Stimulated activated CD4-positive, alpha-beta T cell treated with anti-CD3 and anti-CD28 coated beads, Interleukin-4, amount 100 ng/mL, for 48 hours (primary cell): ENCODE measurements at places on chromosomes 12 and 14.

DNA sequence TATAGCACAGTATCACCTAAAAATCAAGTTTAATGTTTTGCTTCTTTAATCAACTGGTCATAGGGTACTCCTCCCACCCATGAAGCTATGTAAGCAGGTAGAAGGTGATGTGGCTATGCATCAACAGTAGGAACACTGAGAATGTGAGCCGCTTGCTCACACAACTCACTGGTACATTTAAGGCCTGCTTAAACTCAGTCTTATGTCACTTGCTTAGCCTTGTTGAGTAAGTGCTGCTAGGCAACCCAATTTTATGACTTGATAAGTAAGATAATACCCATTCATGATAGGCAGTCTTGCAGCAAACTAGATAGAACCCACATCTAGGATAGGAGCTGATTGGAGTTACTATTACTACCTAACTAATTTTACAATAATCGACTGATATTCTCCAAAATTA, 70.0 kb upstream of the BMP4 start:
- no peak for DNase-seq

DNA sequence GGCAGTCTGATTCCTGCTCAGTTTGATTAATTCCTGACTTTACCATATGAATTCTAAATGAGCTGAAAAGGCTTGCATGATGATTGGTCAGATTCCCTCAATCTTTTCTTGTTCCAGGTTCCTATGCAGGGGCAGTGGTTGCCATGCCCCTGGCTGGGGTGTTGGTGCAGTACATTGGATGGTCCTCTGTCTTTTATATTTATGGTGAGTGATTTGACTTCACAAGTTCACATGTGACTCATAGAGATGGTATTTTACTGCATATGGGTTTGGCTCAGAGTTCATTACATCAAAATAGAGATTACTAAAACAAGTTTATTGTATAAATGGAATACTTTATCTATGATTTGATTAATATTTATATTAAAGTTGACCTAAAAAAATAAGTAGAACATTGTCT, 44.8 kb downstream of the SLC17A8 start:
- DNase-seq: no peak

- DNase-seq: no peak
Measured at GRCh38 chr12:537772-538171, 78.0 kb downstream of the B4GALNT3 start.

- DNase-seq: no peak
Measured at GRCh38 chr12:78886719-78887407, 22.3 kb downstream of the SYT1 start.

- no peak for DNase-seq
Measured at GRCh38 chr12:57623811-57624390, 9.1 kb downstream of the B4GALNT1 start.

- no peak for DNase-seq
Measured at GRCh38 chr14:23112359-23113178, 6.5 kb downstream of the CEBPE start.

GRCh38 chr14:92581966-92582566, 68.5 kb downstream of the RIN3 start:
- DNase-seq: no peak
